GDM1 (cell line): ENCODE measurements at places on chromosomes 6 and 20.

DNA sequence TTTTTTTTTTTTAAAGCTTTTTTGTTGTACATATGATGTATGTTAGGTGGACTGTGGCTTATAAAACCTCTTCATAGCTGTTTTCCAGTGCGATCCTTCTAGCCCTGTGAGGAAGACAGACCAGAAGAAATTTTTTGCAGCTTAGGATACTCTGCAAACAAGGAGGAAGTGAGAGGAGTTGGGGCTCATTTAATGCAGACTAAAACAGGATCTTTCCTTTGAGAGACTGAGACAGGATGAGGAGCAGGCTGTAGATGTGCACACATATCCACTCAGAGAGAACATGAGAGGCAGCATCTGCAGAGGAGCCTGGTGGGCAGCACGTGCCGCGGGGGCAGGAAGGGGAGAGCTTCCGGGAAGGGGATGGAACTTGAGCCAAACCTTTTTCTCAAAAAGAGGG is 45.7 kb downstream of the PPARD start:
- DNase-seq: no peak

DNA sequence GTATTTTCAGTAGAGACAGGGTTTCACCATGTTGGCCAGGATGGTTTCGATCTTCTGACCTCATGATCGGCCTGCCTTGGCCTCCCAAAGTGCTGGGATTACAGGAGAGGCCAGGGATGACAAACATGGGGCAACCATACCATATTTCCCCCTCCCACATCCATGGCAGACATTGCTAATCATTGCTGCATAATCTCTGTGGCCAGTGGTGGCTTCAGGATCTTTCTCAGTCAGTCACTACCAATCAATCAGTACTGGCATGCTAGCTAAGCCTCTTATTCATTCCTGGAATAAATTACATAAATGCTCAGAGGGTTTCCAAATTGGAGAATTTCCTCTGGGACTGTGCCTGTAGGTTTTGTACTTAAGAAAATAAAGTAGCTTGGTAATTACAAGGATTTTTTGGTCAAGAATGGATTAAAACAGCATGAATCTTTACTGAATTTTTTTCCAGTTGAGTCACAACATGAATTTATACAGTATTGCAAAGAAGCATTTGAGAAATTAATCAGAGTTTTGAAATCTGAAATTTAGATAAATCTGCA is 138.1 kb downstream of the FNDC1 start:
- no peak for DNase-seq

- DNase-seq: no peak
These were observed 13.0 kb downstream of the ADRM1 start for GRCh38 chr20:62315773-62316172.

DNA sequence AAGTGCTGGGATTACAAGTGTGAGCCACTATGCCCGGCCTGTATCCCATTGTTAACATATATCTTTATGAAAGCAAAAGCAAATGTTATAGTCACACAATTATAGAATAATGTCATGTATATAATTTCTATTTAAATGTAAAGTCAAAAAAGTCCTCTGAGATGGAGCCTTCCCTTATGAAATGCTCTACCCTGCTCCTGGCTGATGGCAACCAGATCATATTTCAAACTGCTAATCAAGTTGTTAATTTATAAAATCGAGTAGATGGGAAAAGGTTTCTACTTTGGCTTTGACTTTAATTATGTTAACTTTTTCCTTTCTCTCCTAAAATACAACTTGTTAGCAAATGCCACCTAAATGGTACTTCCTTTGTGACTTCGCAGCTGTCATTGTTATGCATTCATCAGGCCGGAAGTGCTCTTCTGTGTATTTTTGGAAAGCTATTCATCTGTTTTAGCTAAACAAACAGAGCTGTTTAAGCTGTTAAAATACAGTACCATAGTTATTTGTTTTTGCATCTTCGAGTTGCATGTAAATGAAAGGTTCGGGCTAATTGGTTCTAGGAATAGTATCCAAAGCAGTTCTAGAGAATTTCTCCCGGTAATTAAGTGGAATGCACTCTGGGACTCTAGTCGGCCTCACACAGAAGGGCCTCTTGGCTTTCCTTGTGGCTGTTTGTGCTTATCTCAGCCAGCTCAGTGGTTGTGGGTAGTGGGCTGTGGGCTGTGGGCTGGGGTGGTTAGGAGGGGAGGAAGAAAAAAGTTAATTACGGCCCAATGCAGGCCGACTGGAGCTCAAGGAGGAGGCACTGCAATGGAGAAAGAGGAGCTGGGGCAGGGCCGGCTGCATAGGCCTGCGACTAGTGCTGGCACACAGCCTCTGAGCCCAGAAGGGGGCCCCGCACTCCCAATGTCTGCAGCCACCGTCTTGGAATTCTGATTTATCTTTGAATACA is 34.8 kb downstream of the SLC35D3 start:
- DNase-seq: peak; percentile 78
